Stimulated activated CD4-positive, alpha-beta T cell treated with anti-CD3 and anti-CD28 coated beads, Interleukin-2, amount 100 ng/mL, for 24 hours (primary cell): ENCODE measurements at places on chromosomes 16 and 17.

DNA sequence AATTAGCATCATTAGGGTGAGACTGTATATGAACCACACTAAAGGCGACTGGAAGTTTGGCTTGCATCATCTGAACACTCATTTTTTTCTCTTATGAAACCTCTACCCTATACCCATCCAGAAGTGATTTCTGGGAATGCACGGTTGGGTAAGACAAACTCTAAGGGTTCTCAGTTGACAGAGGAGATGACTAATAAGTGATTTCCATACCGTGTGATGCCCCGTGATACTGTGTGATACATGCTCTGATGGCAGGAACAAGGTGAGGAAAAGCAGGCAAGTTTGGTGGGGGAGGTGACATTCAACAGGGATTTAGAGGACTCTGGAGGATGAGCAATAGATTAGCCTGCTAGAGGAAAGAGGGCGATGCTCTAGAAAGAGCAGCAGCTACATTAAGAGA, 156.4 kb upstream of the CCL2 start:
- DNase-seq, result no peak

GRCh38 chr16:68450741-68451255, 2.5 kb upstream of the SMPD3 start:
- DNase-seq, result no peak

- peak; percentile 50 for DNase-seq
Observed at GRCh38 chr17:31488264-31488981, 96.9 kb downstream of the RAB11FIP4 start.

DNA sequence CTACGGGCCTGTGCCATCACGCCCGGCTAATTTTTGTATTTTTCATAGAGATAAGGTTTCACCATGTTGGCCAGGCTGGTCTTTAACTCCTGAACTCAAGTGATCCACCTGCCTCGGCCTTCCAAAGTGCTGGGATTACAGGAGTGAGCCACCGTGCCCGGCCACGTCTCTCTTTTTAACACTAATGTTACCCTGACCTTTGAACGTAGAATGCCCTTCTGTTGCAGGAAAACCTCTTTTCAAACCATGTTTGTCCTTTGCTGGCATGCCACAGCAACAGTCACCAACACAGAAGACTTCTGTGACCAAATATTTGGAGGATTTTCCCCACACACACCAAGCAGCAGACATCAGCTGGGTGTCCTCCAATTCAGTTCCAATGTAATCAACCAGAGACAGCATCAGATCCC, 7.8 kb upstream of the HSD17B1 start:
- DNase-seq, result no peak
